ENCODE measurements at places on chromosomes 7 and 10. TPM values are rescaled to one million over a fixed set of nuclear protein-coding genes. Genes with fewer than 3 reads are reported as not detected.

Gene WDR86
- total RNA-seq: not detected

Gene SEMA4G
- total RNA-seq: 6.0 TPM

Gene KLF14
- not detected for total RNA-seq

Gene SEMA3E
- total RNA-seq: not detected

Gene HOXA10
- total RNA-seq: 27.6 TPM

Gene HABP2
- not detected for total RNA-seq

Gene HMX2
- not detected for total RNA-seq

Gene MMD2
- total RNA-seq: not detected

Gene CDHR1
- 0.14 TPM for total RNA-seq

Gene HMX3
- total RNA-seq: not detected

Gene SHH
- total RNA-seq: not detected
